Cortex of kidney (tissue), 1 donor: ENCODE measurements at places on chromosomes 3 and 15.

DNA sequence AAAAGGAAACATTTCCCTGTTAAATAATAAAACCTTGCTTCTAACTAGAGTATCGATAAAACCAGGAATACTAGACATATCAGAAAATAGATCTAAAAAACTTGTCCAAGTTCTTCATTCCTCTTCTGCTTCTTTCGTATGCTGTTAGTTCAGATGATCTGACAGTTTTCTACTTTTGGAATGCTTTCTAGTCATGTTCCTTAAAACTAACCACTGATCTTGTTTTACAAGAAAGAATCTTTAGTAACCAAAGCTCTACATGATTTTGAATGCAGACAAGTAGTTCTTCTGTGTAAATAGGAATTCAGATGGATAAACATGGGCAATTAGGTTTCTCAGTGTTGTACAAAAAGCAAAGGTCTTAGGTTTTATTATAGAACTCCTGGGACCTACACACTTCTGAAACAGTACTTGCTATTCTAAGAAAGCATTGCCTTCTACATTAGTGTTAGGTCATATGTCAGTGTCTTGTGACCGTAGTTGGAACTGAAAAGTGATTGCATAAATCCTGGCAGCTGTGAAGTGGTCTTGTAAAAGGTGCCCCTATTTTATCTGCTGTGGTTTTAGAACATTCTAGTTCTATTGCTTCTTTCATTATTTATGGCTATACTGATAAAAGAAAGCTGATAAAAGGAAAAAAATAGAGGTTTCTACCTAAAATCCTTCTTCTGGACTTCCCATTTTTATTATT is 40.7 kb downstream of the SNRK start:
- DNase-seq: no peak

DNA sequence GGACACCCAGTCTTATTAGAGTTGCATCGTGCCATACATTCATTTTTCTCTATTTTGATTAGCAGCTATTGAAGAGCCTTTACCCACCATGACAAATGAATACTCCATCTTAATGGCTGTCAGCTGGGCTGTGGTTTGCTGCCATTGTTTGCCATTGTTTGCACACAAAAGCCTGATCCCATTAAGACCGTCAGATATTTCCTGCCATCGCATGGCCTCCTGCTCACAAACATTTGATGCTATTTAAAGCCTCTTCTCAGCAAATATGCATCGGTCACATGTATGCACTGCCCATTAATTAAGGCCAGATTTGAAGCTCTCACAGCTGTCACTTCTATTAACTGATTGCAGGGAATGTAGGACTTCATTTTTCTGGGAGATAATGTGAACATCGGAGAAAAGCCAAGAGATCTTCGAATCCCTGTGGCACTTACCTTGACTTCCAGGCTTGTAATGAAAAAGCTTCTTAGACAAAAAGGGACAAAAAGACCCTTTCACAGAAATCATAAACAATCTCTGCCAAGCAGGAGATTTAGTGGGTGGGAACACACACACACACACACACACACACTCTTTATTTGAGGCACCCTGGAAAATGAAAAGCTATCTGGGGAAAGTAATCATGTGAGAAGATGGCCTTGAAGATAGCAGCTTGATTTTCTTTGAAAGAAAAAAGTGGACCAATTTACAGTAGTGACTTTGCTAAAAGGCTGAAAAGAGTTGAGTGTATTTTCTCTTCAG is 175.4 kb upstream of the NR2E3 start:
- no peak for DNase-seq

- no peak for DNase-seq
These were observed 4.6 kb downstream of the SHOX2 start for GRCh38 chr3:158101335-158102241.

DNA sequence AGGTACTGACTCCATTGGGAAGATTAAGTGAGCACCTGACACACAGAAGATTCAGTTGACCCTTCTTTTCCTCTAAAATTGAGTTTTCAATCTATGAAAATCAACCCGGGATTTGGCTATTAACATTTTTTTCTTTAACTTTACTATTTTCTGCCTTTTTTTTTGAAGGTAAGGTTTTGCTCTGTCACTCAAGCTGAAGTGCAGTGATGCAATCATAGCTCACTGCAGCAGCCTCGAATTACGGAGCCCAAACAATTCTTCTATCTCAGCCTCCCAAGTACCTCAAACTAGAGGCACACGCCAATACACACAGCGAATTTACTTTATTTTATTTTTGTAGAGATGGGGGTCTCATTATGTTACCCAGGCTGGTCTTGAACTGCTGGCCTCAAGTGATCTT is 1029.5 kb downstream of the MCTP2 start:
- DNase-seq: no peak

DNA sequence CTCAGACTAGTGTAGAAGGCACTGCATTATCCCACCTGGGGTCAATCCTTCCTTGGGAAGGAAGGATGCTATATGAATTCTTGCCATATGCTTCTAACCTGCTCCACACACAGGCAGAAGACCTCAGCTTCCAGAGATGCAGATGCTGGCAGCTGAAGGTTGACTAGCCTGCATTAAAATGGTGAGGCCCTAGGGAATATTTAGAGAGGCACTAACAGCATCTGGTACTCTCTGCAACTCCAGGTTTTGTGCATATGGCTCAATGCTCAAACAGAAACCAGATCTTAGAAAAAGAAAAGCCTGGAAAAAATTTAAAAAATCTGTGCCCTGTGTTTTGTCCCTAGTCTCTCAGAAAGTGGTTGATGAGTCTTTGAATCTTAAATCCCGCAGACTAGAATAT is 56.0 kb upstream of the MYRIP start:
- DNase-seq: no peak

GRCh38 chr3:67028001-67028784 is 30.1 kb downstream of the KBTBD8 start:
- no peak for DNase-seq

GRCh38 chr3:153350420-153350819 is 188.4 kb downstream of the RAP2B start:
- no peak for DNase-seq

DNA sequence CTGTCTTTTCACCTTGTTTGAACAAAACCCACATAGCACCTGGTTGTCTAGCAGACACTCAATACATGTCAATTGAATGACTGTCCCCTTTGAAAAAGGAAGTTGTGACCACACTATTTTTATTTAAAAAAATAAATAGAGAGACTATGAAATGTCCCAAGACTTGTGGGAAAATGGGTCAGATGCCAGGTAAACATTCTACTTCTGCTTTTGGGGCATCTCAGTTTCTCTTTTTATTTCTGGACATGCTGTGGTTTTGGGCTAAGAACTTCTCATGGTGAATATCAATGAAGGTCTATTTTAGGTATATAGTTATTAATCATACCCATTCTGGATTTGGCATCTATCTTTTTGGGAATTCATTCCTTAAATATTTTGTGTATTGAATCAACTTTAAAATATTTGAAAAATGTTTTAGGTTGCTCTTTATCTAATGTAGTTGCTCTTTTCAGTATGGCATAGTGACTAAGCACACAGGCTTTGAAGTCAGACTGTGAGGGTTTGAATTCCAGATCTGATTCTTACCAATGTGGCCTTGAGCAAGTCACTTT is 4.4 kb downstream of the TMEM45A start:
- no peak for DNase-seq

DNA sequence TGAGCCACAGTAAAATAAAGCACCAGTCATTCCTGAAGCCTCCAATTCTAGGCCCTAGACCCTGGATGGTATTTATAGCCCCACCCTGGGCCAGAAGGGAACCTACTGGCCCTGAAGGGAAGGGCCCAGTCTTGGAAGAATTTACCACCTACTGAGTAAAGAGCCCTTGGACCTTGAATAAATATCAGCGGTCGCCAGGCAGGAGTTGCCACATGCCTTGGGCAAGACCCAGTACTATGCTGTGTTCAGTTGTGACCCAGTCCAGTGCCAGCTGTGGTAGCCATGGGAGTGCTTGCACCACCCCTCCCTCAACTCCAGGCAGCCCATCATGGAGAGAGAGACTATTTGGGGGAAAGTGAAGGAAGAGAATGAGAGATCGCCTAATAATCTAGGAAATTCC is 27.0 kb downstream of the NCBP2 start:
- DNase-seq: no peak

DNA sequence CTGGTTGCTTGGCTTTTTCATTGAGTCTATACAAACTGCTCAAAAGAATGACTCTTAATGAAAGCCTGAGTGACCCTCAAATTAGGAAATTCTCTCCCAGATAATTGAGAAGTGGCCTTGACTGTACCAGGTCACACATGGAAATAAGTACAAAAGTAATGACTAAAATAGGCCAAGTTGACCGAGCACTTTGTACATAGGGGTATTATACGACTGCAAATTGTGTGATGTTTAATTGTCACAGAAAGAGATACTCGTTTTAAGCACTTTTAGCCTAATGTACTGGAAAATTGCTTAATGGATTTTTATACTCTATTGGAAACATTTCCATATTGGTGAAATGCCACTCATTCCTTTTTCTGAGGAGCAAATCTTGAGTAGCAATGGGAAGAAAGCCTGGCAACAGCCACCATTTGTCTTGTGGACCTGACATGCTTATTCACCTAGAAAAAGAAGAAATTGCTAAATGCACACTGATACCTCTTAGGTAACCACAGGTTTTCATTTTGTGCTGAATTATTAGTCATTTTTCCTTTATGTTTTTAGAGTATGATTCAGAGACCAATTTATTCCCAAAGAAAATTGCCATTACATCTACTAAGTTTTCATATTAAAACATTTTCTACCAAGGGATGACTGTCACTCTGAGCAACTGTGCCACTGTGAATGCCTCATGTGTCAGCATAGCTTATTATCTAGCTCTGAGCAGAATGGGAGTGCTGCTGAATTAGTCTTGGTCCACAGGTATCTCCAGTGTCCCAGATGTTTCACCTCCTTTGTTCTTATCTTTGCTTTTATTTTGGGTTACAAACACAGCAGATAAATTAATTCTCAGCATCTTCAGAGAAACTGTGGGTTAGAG is 8.9 kb upstream of the PXK start:
- no peak for DNase-seq

GRCh38 chr15:69530991-69531664 is 78.5 kb downstream of the RPLP1 start:
- DNase-seq: no peak

- no peak for DNase-seq
These were observed 227.1 kb upstream of the CGNL1 start for GRCh38 chr15:57149196-57149595.

- no peak for DNase-seq
These were observed 515.9 kb upstream of the DPPA4 start for GRCh38 chr3:109853077-109853731.

DNA sequence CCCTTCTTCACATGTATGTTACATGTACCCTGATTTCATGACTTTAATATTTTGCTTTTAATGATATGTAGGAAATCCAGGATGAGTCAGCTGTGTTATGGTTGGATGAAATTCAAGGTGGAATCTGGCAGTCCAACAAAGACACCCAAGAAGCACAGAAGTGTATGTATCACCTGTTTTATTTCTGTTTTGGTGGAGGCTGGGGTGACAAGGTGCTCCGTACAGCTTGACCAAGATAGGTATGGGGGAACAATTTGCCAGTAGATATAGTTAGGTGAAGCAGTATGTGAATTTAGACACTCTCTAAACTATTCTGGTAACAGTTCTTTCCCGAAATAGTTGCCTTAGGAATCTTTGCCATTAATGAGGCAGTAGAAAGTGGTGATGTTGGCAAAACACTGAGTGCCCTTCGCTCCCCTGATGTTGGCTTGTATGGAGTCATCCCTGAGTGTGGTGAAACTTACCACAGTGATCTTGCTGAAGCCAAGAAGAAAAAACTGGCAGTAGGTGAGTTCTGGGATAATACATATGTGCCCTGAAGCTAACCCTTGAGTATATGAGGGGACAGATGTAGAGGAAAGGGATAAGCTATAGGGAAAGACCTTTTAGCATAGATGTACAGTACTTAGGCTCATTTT is 63.7 kb upstream of the CRTC3 start:
- DNase-seq: no peak

- DNase-seq: no peak
These were observed 96.4 kb downstream of the NAALADL2 start for GRCh38 chr3:174955513-174956016.

DNA sequence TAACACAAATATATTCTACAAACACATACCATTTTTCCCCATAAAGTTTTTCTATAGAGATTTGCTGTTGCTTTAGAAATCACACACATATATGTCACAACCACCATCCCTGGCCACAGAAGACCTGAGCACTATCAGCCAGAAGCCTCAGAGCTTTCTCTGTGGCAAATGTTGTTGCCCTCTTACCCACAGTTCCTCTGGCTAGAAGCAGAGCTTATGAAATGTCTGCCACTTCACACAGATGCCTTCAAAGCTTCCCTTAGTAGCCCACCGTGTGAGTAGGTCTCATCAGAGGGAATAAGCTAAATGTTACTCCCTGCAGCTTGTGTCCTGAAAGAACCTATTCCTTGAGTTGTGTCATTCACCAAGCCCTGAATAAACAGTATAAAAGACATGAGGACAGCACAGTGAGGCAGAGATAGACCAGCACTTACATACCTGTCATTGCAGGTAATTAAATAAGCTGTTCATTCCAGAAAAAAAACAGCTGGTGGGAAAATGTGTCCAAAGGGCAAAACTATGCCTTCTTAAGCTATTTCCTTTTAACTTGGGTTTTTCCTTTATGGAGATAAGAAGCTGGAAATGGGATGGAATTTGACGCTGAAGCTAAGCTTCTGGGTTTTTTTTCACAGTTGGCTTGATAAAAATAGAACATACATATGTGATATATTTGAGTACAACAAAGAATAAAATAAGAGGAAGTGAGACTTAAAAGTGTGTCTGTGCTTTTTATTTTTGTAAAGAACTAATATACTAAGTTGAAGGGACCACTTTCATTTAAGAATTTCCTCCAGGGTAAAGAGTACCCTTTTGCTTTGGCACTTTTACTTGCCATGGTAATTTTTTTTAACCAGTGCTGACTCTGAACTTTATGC is 391.4 kb downstream of the KCNH8 start:
- DNase-seq: no peak

- no peak for DNase-seq
These were observed 5.3 kb downstream of the ACVR2B start for GRCh38 chr3:38458796-38459498.

GRCh38 chr3:171113716-171114115 is 87.2 kb upstream of the SLC2A2 start:
- no peak for DNase-seq

DNA sequence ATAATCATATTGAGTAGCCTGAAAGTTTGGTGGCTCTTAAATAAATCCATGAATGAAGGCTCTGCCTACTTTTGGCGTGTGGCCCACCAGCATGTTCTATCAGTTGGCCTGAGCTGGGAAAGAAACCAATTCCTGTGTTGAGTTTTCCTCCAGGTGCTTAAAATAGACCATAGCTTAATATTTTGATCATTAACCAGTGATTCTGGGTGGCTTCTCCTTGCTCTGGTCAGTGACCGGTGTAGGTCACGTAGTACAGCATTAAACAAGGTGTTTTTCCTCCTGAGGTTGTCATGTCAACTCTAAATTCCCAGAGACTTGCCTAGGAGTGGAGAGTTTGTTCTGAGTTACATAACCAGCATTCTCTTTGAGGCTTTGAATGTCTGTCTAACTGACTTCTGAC is 1.3 kb downstream of the HHLA2 start:
- DNase-seq: no peak

GRCh38 chr15:58506783-58507668 is 75.2 kb downstream of the LIPC start:
- no peak for DNase-seq
